ENCODE measurements at places on chromosomes 13 and 19.
A peak's percentile ranks its signal among the peaks of the same experiment; 100 is the strongest.

DNA sequence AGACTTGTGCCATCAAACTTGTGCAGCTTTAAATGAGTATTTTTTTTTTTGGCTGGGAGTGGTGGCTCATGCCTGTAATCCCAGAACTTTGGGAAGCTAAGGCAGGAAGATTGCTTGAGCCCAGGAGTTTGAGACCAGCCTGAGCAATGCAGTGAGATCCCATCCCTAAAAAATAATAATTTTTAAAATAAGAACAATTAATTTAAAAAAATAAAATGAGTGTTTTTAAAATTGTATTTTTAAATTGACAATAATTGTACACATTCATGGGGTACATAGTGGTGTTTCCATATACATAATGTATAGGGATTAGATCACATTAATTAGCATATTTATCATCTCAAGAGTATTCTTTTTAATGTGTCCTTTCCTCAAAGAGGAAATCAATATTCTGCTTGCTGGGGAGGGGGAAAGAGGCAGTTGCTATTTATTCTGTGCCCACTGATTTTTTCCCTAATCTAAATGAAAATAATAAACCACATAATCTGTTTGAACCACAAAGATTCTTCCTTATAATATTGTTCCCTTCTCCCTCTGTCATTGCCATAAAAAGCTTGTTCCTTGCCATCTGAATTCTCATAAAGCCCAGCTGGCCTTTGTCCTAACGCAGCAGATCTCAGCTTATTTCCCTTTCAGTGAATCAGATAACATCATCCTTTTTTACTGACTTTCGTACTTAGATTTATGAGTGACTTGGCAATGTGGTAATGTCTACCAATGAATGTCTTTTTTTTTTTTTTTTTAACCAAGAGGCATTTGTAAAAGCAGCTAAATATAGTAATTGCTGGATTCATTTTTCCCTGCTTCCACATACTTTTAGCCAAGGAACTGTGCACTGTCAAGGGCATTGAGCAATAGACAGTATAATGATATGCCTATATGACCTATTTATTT lies 81.8 kb upstream of the RUBCNL start:
- H3K27me3 ChIP-seq, result no peaks in the 10 kb centered on the region
- no peaks in the 10 kb centered on the region for H3K4me1 ChIP-seq
- no peak overlapping the region for H3K4me3 ChIP-seq
- no peak overlapping the region for H3K27ac ChIP-seq
- no peaks in the 10 kb centered on the region for H3K36me3 ChIP-seq

DNA sequence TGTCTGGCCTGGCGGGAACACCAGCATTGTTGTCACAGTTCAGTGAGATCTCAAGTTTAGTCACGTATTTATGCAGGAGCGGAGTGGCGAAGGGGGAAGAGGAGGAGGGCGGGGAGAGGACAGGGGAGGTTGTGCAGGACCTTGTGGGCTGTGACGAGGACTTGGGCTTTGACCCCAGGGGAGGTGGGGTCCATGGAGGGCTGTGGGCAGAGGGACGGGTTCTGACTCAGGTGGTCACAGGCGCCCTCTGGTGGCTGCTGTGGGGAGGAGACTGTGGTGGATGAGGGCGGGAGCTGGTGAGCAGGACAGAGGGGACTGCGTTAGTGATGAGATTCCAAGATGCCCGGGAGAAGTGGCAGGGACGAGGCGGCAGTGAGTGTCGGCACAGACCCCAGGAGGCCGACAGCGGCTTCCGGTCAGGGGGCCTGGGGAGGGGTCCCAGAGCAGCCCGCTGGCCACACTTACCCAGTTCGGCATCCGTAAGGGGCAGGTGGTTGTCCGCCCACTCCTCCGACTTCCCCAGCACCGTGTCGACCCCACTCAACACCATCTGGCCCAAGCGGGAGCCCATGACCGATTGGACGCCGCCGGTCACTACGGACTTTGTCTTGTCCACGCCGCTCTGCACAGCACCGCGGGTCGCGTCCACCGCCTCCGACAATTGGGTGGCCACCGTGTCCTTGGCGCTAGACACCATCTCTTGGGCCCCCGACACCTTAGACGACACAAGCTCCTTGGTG lies 15.7 kb downstream of the PLIN3 start:
- no peak overlapping the region for H3K4me3 ChIP-seq
- H3K27ac ChIP-seq, result no peak overlapping the region
- H3K27me3 ChIP-seq, result no peaks in the 10 kb centered on the region
- peak; percentile 53 for DNase-seq
- no peaks in the 10 kb centered on the region for H3K4me1 ChIP-seq

DNA sequence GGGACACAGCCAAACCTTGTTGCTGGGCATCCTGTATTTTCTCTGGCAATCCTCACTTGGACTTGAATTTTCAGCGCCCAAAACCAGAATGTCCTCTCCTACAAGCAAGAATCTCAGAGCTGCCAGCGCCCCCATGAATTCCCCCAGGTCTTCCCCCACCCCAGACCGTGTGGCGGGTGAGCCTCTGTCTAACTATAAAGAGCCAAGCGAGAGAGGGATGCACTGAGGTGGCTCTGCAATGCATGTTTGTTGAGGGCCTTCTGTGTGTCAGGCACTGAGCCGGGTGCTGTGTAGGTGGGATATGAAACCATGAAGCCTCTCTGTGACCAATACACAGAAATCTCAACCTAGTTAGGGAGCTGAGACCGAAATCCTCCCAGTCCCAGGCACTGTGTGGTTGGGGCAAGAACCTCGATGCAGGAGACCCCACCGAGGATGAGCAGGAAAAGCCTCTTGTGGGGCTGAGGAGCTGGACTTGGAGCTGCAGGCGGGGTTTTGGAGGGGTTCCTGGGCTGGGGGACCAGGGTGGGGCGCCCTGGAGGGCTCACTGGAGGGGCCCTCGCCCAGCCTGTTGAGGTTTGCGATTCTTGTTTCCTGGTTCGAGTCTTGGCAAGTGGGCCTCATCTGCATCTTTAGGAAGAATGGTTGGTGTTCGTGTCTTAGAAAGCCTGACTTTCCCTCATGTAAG lies 12.4 kb upstream of the PROZ start:
- DNase-seq, result no peak
- H3K27me3 ChIP-seq, result peaks cover 2% of the 10 kb centered on the region
- no peak overlapping the region for H3K27ac ChIP-seq
- H3K36me3 ChIP-seq, result no peaks in the 10 kb centered on the region
- no peak overlapping the region for H3K4me3 ChIP-seq

GRCh38 chr13:27978301-27978968 lies 9.3 kb upstream of the CDX2 start:
- no peak overlapping the region for H3K4me3 ChIP-seq
- H3K27ac ChIP-seq, result no peak overlapping the region
- H3K36me3 ChIP-seq, result no peaks in the 10 kb centered on the region
- H3K4me1 ChIP-seq, result no peaks in the 10 kb centered on the region
- no peak for DNase-seq

DNA sequence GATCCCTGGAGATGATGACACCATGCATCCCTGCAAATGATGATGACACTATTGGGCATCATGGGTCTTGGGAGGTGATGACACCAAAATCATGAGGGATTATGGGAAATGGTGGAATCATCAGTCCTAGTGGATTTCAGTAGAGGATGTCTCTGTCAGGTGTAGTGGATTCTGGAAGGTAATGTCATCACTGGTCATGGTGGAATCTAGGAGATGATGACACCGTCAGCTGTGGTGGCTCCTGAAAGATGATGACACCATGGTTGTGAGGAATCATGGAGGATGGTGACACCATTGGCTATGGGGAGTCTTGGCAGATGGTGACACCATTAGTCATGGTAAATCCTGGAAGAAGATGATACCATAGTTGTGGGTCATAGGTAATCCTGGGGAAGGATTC lies 11.9 kb downstream of the SHISA7 start:
- no peak overlapping the region for H3K27ac ChIP-seq
- DNase-seq, result no peak
- no peak overlapping the region for H3K4me3 ChIP-seq
- H3K36me3 ChIP-seq, result no peaks in the 10 kb centered on the region
- H3K27me3 ChIP-seq, result peaks cover 3% of the 10 kb centered on the region

DNA sequence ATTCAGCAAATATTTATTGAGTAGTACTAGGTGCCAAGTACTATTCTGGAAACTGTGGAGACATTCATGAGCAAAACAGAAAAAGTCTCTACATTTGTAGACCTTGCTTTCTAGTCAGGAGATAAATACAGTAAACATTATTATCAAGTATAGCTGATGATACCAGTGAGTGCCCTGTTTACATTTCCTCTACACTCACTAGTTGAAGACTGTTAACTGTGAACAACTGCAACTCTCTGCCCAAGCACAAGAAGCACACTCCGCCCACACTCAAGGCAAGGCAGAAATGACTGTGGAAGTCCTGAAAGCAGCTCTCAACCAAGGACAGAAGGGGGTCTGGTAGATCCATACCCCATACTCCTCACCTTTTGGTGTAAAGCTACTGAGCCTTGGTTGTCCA lies 837.0 kb downstream of the DIAPH3 start:
- H3K4me1 ChIP-seq, result no peaks in the 10 kb centered on the region
- no peak overlapping the region for H3K27ac ChIP-seq
- no peak for DNase-seq
- H3K4me3 ChIP-seq, result no peak overlapping the region
- no peaks in the 10 kb centered on the region for H3K27me3 ChIP-seq

- DNase-seq, result no peak
- no peaks in the 10 kb centered on the region for H3K36me3 ChIP-seq
- no peak overlapping the region for H3K27ac ChIP-seq
- H3K27me3 ChIP-seq, result no peaks in the 10 kb centered on the region
- no peak overlapping the region for H3K4me3 ChIP-seq
Observed at GRCh38 chr13:21879263-21879914, 208.5 kb downstream of the FGF9 start.

DNA sequence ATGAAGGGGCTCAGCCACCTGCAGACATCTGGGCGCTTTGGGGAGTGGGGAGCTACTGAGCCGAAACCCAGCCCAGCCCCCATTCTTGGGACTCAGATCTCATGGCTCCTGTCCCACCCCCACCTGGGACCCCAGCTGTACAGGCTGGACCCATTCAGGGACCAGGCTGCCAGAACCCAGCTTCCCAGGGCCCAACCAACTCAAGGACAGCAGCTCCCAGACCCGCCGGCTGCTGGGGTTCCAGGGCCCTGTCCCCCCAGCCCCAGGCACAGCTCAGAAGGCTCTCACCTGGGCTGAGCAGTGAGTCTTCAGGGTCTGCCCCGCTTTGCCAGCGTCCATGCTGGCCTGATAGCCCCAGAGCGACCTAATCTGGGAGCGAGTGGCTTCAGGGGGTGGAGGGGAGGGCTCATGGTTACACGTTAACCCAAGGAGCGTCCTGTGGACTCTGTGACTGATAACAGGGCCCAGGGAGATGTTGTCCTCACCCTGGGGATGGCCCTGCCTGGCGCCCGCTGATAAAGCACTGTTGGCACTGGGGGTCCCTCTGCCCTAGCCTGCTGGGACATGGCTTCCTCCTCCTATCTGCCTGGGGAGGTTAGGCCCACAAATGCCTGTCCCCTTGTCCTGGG lies at the start of gene TMEM86B:
Gene TMEM86B (minus strand): TSS at position 361 of the 629 bp plus-strand sequence. CDS start 22 bp downstream, at position 339.
- no peaks in the 10 kb centered on the region for H3K27me3 ChIP-seq
- no peak within 1 kb of the TSS for H3K4me3 ChIP-seq

DNA sequence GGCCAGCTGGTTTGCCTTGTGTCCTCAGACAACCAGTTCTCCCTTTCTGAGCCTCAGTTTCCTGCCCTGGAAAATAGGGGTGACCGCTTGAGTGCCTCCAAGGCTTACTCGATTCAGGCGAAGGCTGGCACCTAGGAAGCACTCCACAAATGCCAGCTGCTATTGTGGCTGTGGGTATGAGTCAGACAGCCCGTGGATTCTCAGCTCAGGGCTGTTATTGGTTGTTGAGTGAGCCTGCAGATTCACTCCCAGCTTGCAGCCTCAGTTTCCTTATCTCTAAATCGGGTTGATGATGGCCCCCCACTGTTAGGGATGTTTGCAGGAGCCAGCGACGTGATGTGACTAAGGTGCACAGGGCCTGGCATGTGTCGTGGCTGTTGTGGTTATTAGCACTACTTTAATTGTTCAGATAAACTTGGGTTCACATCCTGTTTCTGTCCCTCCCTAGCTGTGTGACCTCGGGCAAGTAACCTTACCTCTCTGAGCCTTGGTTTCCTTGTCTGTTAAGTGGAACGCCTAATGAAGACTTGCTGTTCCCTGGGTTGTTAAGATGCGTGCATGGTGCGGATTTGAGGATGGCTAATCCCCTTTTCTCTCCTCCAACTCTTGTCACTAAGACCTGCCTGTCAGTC lies 2.4 kb downstream of the MARK4 start:
- no peaks in the 10 kb centered on the region for H3K27me3 ChIP-seq
- DNase-seq, result no peak
- H3K27ac ChIP-seq, result no peak overlapping the region
- no peaks in the 10 kb centered on the region for H3K36me3 ChIP-seq

DNA sequence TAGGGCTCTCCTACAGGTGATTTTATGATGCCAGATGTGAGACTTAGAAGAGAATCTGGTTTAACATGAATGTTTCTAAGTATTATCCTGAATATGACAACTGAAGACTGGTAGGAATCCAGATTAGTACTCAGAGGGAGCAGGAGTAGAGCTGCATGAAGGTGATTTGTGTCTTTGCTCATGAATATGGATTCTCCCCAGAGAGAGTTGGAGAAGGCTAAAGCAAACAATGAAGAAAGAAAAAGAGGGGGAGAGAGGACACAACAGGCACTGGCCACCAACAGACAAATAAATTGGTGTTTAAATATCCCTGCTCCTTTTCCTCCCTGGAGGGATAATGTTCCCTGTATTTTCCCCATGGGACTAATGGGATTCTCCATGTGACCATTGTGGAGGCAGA lies 427.0 kb upstream of the KLF12 start:
- H3K36me3 ChIP-seq, result no peaks in the 10 kb centered on the region
- DNase-seq, result no peak
- H3K4me1 ChIP-seq, result no peaks in the 10 kb centered on the region
- H3K27ac ChIP-seq, result no peak overlapping the region
- peaks cover 3% of the 10 kb centered on the region for H3K27me3 ChIP-seq
- no peak overlapping the region for H3K4me3 ChIP-seq

DNA sequence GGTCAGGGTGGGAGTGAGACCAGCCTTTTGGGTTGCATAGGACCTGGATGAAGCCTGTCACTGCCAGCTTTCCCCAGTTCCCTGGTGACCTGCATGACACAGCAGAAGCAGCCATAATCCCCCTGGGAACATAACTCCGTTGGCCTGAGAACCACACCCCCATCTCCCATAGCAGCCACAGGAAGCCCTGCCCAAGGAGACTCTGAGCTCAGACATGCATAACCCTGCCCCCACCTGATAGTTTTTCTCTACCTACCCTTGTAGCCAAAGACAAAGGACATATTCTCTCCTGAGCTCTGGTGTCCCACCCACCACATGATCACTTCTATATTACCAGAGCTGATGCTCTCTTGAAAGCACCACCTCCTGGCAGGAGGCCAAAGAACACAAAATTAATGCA lies 413.5 kb upstream of the HTR2A start:
- no peaks in the 10 kb centered on the region for H3K27me3 ChIP-seq
- no peak overlapping the region for H3K27ac ChIP-seq
- no peaks in the 10 kb centered on the region for H3K4me1 ChIP-seq
- no peak overlapping the region for H3K4me3 ChIP-seq
- no peaks in the 10 kb centered on the region for H3K36me3 ChIP-seq

DNA sequence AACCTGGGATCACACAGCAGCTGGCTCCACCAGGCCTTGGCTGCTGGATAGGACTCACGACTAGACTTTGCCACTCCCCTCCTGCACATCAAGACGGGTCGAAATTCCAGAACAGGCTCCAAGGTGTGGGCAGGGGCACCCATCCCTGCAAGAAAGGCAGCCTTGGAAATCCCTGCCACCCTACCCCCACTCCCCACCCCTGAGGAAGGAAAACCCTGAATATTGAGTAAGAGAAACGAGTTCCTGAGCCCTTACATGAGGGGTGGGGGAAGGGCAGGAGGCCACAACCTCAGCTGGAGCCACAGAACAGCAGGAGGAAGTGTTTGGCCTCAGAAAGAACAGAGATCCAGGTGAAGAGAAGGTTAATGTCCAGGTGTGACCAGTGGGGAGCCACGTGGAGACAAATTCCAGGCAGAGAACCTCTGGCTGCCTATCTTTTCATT lies 20.1 kb downstream of the DEDD2 start:
- H3K27ac ChIP-seq, result no peak overlapping the region
- H3K4me3 ChIP-seq, result no peak overlapping the region
- no peaks in the 10 kb centered on the region for H3K36me3 ChIP-seq
- no peak for DNase-seq
- no peaks in the 10 kb centered on the region for H3K4me1 ChIP-seq

All from endothelial cell of umbilical vein (primary cell).